Heart left ventricle (tissue), 16 donors: ENCODE measurements at places on chromosomes 11 and 22. TPM values are rescaled to one million over a fixed set of nuclear protein-coding genes. Genes with fewer than 3 reads are reported as not detected.

LIN7C gene
- 16.7 TPM for total RNA-seq

C11orf16 gene
- total RNA-seq, result not detected

DNA sequence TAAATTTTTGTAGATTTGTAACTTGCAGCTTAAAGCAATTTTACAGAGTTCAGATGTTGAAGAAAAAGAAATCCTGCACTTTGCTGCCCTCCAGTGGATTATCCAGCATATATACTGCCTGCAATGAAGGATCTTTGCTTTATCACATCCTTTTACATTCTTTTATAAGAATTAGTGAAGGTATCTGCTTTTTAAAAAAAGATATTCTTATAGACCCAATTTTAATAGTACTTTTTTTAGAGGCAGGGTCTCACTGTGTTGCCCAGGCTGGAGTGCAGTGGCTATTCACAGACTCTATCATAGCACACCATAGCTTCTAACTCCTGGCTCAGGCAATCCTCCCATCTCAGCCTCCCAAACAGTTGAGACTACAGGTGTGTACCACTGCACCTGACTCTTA, 60.7 kb downstream of the TTC17 start:
- DNase-seq, result no peak
- no peaks in the 10 kb centered on the region for H3K27me3 ChIP-seq
- no peak overlapping the region for H3K27ac ChIP-seq
- H3K36me3 ChIP-seq, result peaks cover 44% of the 10 kb centered on the region
- H3K4me3 ChIP-seq, result no peak overlapping the region
- no peaks in the 10 kb centered on the region for H3K4me1 ChIP-seq

- H3K36me3 ChIP-seq, result no peaks in the 10 kb centered on the region
- H3K4me3 ChIP-seq, result no peak overlapping the region
- H3K4me1 ChIP-seq, result no peaks in the 10 kb centered on the region
- no peak overlapping the region for H3K27ac ChIP-seq
Measured at GRCh38 chr11:123585206-123585605, 69.2 kb downstream of the SCN3B start.

DNA sequence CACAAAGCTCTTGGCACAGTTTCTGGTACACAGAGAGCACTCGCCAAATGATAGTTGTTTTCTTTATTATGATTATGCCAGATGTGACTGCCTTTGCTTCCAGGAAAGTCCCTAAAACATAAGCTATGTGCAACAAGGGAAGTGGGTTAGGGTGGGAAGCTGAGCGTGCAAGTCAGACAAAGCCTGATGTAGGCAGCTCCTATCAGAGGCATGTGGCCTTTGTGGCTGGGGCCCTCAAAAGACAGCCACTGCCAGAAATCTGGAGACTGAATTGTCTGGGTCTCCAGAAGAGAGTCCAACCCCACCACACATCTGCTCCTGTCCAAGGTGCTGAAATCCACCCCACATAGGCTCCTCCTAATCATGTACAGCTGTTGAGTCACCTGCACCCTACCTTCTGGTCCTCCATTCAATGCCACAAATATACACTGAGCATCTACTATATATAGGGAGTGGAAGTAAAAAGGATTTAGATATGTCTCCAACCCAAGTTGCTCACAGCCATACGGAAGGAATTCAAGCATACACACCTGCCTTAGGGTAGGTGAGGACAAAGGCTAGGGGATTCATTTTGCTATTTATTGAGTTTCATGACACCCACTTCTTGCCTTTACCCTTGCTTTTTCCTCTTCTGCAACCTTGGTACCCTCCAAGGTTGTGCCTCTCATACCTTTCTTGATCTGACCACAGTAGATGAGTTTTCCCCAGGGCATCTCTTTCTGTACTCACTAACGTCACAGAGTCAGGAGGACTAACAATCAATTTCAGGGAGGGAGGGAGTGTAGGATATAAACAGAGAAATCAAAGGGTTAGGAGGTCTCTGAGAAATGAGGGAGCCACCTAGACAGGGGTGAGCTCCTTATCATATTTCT, 12.4 kb downstream of the SEC14L3 start:
- H3K27ac ChIP-seq, result no peak overlapping the region
- H3K36me3 ChIP-seq, result no peaks in the 10 kb centered on the region
- DNase-seq, result no peak
- H3K4me1 ChIP-seq, result no peaks in the 10 kb centered on the region

- H3K36me3 ChIP-seq, result no peaks in the 10 kb centered on the region
- H3K27me3 ChIP-seq, result no peaks in the 10 kb centered on the region
- no peaks in the 10 kb centered on the region for H3K4me1 ChIP-seq
- no peak for DNase-seq
- no peak overlapping the region for H3K4me3 ChIP-seq
Measured at GRCh38 chr11:23732026-23732425, 764.8 kb upstream of the LUZP2 start.
